SHP77 treated with DMSO at 0.1 percent for 48 hours (cell line): ENCODE measurements at places on chromosomes 1 and 21.

DNA sequence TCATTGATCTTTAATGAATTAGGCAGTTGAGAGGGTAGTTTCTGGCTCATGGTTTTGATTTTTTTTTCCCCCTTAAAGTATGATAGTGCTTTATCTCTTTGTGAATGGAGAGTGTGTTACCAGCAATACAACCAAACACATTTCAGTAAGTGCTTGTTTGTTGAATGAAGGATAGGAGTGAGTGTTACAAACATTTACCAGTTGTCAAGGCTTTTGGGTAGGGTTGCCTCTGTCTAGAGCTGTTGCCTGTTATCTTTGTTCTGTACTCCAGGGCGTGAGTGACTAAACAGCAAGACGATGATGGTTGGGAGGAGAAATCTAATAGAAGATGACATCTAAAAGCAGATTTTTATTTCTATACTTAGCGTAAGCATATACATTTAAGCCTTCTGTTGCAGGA lies 21.5 kb downstream of the MAP3K7CL start:
- no peak for DNase-seq

DNA sequence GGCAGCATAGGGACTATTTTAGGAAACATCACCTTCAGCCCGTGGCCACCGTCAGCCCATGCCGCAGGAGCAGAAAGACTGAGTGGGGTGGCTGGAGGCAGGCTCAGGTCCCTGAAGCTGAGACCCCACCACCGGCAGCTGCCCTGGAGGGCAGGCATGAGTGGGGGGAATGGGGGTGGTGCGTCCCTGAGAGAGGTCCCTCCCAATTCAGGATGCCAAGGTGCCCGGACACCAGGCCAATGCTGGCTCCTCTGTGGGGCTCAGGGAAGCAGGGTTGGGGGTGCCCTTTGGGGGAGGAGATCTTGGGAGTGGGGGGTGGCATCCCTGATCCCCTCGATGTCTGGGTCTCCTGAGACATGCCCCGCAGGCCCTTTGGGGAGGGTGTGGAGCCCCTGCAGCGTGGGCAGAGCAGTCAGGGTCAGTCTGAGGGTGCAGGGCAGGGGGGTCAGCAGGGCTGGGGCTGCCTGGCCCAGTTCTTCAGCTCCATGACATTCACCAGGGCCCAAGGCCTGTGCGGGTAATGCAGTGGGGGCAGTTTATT lies 998 bp upstream of the TTC34 start:
- no peak for DNase-seq

DNA sequence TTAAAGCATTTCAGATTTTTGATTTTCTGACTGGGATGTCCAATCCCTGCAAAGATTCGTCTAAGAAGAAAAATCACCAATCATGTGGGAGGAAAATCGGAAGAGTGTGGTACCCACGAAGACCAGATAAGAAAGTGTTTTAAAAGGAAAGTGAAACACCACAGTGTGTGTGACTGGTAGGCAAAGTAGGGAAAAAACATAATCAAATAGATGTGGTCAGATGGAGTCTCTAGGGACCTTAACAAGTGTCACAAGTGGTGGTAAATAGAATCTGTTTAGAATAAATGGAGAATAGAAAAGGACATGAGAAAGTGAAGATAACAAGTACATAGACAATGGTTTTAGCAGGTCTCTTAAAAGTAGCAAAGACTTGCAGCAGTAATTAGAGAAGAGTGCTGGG lies 154.6 kb downstream of the SLC30A10 start:
- DNase-seq: no peak

- DNase-seq: no peak
Observed at GRCh38 chr1:154621875-154622274, 13.9 kb upstream of the ADAR start.

GRCh38 chr21:14040386-14040785 lies 170.4 kb downstream of the LIPI start:
- no peak for DNase-seq

DNA sequence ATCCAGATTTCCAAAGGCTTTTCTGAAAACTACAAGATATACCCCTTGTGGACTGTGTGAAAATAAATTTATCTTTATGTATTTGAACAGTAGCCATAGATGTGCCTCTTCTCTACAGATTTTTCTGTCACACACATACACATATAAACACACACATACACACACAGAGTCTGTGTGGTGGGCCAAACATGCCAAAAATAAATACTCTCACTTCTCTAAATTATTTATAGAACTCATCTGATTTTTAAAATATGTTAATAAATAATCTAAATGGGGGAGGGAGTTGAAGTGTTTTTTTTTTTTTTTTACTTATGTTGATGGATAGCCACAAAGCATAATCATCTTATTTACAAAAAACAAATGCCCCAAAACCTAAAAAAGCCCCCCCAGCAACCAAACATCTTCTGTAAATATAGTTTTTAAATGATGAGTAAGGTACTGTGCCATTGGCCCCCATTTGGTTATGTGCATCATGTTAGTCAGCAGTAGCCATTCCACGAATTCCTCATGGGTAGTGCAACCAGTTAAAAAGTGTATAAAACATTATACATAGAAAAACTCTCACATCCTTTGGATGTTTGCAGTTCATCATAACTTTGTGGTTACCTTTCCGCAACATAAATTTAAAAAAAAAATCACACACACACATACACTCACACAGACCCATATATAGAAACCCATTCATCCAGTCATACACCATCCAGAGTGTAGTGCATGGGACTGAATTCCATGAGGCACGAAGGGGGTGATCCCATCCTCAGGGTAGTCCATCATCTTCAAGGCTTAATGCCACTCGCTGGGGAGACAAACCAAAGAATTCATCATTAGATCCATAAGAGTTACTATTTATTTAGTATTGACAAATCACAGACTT lies 8.2 kb upstream of the MAGOH start:
- no peak for DNase-seq

GRCh38 chr1:164240081-164240480 lies 318.9 kb upstream of the PBX1 start:
- no peak for DNase-seq

DNA sequence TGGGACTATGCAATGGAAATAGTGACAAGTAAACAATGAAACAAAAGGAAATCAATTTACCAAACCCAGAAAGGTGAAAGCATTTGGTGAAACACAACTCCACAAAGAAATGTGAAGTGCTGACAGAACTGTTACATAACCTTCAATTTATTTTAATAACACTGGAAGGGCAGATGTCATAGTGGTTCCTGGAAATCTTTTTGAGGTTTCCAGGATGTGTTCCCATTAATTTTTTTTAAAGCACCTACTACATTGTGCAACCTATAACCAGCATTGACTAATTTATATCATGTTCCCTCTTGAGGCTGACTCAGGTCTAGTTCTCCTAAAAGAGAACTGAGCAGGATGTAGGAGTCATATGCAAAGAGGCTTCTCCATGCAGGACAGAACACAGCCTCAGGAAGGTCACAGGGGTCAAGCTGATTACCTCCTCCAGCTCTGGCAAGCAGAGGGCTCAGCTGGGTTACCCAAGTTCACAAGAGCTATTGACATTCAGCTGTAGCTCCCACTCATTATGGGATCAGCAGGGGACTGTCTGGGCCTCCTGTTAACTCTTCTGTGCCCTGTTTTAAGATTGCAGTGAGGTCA lies 157.1 kb upstream of the NRIP1 start:
- DNase-seq: no peak

DNA sequence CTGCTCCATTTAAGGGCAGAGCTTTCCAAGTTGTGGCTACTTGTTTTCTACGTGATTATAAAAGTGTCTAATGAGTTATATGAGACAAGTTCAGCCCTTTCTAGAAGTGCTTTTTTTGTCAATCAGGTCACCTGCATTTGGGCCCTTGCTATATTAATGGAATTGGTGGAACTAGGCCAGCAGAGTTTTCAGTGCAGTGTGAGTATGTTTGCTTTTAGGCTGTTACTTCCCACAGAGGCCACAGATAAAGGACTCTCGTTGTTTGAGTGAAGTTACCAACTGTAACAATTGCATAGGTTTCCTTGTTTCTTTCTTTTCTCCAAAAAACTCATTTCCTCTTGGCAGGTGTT lies 10.9 kb downstream of the SMAP2 start:
- DNase-seq: no peak

DNA sequence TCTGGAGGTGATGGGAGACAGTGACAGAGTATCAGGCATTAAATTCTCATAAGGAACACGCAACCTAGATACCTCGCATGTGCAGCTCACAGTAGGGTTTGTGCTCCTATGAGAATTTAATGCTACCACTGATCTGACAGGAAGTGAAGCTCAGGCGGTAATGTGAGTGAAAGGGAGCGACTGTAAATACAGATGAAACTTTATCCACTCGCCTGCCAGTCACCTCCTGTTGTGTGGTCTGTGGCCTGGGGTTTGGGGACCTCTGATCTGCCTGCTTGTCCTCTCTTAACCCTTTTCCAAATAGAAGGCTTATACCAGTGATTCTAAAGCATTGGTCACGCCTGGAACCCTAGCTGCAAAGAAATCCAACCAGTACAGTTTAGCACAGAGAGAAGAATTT lies 15.3 kb downstream of the GABPA start:
- no peak for DNase-seq

DNA sequence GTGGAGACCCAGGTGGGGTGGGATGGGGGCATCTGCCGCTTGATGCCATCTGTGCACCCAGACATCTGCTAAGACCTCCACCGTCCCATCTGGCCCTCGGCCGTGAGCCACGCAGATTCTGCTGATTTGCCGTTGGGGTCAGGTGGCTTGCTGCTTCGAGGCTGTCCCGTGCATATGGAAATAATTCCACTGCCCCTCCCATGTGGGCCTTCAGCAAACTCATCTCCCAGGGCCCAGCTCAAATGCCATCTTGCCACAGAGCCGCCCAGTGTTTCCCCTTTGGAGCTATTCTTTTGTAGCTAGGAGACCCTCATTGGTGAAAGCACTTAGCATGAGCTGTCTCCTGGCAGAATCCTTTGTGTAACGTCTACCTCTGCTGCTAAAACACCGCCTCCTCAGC lies 99.8 kb downstream of the KAZN start:
- DNase-seq: no peak

DNA sequence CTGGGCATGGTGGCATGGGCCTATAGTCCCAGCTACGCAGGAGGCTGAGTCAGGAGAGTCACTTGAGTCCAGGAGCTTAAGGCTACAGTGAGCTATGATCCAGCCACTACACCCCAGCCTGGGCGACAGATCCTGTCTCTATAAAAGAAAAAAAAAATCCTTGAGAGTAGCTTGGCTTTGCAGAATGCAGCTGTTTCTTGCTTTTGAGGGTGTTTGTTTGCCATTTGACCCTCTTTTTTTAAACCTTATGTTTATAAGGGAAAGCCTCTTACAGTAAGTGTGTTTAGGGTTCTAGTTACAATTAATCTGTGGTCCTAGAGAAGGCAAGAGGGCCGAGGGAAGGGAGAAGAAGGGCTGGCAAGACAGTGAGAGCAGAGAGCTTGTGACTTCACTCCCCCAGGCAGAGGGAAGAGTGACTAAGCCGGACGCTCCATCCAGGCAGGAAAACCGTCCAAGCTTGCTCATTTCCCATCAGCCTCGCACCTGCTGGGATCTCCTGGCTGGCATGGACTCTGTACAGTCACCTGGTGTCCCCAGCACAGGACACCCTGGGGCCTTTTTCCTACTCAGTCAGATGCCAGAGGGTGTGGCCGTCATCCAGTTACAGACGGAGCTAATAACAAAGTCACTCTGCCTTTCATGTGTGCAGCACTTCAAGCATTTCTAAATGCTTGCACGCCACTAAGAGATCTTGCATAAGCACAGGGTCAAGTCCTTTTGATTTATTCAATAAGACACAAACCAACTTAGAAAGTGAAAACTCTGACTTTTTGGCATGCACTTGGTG lies 55.5 kb upstream of the PSEN2 start:
- peak; percentile 50 for DNase-seq

DNA sequence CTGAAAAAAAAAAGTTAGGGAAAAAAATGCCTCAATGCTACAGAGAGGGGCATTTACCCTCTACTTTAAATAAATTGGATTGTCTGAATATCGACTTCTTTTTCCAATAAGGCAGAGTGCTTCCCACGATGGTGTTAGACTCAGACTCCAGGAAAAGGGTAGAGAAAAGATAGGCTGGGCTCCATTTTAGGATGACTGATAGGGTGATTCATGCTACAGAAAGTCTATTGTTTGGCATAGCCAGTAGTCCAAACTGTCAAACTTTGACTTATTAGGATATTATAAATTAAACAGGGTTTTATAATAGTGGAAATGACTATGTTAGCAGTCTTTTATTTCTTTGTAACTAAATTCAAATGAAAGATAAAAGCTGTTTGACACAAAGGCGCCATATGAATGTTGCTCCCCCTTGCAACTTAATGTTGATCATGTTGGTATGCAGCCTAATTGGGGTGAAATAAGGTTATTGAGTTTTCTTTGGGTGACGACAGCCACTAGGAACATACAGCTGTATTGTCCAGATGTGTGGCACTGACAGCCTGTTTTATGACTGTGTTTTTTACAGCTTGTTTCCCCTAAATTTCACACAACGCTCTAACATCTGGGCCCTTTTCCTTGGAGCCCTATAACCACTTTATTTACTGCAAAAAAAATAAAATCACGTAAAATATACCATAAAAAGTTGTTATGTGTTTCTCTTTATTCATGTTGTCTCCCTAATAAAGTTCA lies 69.3 kb downstream of the SPAG17 start:
- no peak for DNase-seq

GRCh38 chr1:43587594-43587993 lies 56.9 kb downstream of the PTPRF start:
- no peak for DNase-seq

GRCh38 chr1:30562559-30562958 lies 160.8 kb downstream of the MATN1 start:
- no peak for DNase-seq

GRCh38 chr1:47703981-47704596 lies 266.2 kb downstream of the FOXD2 start:
- DNase-seq: no peak

GRCh38 chr21:40602080-40602479 lies 244.9 kb downstream of the DSCAM start:
- DNase-seq: no peak

- DNase-seq: no peak
Observed at GRCh38 chr21:24577301-24577700, 1030.0 kb downstream of the MRPL39 start.

GRCh38 chr1:231407547-231408396 lies 14.3 kb downstream of the EGLN1 start:
- no peak for DNase-seq

DNA sequence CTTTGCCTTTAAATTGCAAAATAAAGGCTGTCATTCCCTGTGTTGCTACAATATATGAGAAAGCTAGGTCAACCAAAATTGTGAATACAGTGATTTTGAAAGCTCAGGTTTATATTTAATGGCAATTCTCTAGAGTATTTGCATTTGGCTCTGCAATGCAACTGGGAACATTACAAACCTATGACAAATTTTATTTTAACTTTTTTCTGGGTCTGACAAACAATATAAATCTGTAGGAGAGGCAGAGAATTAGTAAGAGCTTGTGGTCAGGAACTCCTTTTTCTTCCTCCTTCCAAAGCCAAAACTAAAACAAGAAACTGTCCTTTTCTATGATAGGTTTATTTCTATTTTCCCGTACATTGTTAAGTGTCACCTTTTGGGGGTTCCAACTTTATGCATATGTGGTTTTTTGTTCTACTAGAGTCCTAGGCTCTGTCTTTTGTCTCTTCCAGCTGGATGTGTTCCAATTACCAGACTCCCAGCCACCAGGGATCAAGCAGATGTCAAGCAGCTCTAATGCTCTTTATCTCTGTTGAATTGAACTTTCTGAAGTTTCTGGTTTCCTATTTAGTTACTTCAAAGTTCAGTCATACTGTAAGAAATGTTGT lies 106.9 kb downstream of the ASH1L start:
- DNase-seq: no peak
